Stimulated activated CD4-positive, alpha-beta T cell treated with anti-CD3 and anti-CD28 coated beads, TNF-alpha, amount 100 ng/mL, for 24 hours (primary cell): ENCODE measurements at places on chromosomes 12 and 14.

DNA sequence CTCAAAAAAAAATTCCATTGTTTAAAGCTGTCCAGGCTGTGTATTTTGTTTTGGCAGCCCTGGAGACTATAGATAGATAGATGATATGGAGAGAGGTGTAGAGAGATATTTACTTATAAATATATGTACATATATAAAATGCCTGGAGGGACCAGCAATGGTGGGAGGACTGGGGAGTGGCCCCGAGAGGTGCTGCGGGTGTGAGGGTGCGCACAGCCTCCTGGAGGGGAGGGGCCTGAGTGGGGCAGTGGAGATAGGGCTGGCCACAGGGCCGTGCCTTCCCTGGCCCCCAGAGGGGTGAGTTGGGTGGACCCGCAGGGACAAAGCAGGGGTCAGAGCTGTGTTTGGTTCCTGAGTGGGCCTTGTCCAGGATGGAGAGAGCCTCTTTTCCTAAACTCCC, 6.5 kb downstream of the ADSS1 start:
- DNase-seq, result no peak

- no peak for DNase-seq
Observed at GRCh38 chr12:67681941-67682620, 33.5 kb downstream of the DYRK2 start.

GRCh38 chr12:65894088-65894487, 69.8 kb downstream of the HMGA2 start:
- no peak for DNase-seq

GRCh38 chr12:129599406-129599805, 304.4 kb downstream of the TMEM132D start:
- no peak for DNase-seq

GRCh38 chr12:92027243-92027642, 118.4 kb downstream of the BTG1 start:
- DNase-seq, result no peak

- DNase-seq, result no peak
Observed at GRCh38 chr14:38197784-38198335, 9.8 kb upstream of the SSTR1 start.

- no peak for DNase-seq
Observed at GRCh38 chr12:4762773-4763172, 42.6 kb downstream of the GALNT8 start.

DNA sequence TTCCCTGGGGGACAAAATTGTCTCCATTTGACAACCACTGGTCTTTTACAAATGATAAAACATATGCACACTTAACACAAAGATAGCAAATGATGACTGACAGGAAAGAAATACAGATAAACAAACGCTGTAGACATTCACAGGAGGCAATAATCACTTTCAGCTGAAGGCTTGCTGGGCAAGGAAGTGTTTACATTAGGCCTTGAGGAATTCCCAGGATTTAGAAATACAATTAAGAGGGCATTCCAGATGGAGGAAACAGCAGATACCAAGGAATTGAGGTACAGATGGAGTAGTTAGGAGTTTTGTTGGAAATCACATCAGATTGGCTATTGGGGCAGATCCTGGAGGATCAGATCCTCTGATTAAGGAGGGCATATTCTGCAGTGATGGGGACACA, 93.9 kb downstream of the DYRK2 start:
- DNase-seq, result no peak

DNA sequence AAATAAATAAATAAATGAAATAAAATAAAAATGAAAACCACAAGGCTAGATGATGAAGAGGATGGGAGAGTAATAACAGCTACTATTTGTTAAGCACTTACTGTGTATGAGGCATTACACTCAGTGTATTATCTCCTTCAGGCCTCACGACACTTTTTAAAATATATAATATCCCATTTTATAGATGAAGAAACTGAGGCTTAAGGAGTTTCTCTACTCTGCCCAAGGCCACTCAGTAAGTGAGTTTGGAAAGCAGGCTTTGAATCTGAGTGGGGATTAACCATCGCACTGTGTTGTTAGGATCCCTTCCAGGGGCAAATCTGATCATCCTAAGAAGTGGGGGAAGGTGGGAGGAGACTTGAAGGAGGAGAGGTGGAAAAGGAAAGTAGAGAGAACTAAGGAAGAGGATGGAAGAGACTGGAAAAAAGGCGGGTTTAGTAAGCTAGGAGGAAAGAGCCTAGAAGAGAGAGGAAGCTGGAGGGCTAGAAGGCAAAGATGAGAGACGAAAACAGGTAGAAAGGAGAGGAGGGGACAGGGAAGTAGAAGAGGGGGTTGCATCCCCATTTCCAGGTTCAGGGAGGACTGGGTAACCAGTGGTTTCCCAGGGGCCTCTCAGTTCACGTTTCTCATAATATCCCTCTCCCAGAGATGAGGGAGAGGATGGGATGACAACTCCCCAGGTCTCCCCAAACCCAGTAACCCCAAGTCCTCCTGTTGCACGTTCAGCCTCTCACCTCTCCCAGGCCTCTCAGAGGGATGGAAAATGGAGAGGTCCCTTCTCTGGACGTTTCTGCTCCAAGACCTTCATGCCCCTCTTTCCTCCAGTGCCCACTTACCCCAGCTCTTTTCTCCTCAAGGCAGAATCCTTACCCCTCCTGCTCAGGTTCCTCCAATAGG, 1.7 kb downstream of the STAT6 start:
- no peak for DNase-seq

DNA sequence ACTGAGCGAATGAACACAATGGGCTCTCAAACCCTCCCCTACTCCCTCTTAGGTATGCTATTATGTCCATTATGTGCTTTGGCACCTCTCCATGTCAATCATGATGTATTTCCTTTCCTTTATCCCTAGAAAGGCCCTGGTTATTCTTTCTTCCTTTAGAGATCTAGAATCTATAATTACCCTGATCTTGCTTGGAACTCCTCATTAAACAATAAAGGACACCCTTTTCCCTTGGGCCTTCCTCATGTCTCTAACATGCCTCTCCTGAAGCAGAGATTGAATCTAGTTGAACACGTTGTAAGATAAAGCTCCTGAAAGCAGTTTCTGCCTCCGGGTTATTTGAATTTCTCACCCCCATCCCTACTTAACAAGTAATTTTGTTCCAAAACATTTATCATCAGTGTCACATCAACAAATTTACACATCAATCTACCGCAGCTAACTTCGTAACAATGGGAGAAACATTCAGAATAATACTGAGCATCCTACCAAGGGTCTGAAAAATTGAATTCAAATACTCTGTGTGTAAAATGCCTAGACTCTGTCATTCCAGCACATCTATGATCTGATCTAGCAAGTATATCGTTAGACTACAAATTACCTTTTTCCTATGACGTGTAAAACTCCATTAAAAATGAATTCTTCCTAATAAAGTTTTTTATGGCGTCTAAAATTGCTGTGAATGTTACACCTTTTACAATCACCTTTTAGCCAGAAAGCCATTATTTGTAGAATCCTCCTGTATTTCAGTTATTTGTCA, 5.4 kb downstream of the USP44 start:
- no peak for DNase-seq

DNA sequence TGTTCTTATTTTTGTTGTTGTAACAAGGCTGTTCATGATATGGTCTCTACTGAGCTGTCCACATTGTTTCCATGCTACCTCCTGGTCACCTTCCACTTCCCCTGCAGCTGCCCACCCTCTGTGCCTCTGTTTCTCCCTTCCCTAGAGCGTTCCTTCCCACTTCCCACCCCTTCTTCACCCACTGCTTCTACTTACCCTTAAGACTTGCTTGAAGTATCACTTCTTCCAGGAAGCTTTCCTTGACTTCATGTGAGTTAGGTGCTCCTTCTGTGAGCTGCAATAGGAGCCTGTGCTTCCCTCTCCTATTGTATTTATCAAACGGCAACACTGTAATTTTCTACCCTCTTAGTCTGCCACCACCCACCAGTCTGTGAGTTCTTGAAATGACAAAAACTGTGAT, 286.8 kb upstream of the AMIGO2 start:
- DNase-seq, result no peak

DNA sequence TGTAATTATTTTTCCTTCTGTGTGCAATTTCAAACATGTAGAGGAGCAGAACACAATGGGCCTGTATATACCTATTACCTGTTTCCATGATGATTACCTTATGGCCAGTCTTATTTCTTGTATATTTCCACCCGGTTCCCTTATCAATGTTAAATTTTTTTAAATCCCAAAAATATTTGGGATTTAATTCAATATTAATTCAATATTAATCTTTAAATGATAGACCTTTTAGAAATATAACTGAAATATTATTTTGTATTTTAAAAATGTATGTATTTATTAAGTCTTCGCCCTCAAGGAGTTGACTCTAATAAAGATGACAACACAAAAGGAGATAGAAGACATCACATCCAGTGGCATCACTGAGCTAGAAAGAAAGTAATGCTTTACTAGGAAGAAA, 607 bp upstream of the KRT6C start:
- DNase-seq, result no peak

- no peak for DNase-seq
Observed at GRCh38 chr12:47383942-47384341, 304.2 kb upstream of the AMIGO2 start.

GRCh38 chr14:85444635-85445034, 85.3 kb upstream of the FLRT2 start:
- DNase-seq, result no peak

GRCh38 chr14:89845346-89845745, 109.2 kb downstream of the EFCAB11 start:
- DNase-seq, result no peak

DNA sequence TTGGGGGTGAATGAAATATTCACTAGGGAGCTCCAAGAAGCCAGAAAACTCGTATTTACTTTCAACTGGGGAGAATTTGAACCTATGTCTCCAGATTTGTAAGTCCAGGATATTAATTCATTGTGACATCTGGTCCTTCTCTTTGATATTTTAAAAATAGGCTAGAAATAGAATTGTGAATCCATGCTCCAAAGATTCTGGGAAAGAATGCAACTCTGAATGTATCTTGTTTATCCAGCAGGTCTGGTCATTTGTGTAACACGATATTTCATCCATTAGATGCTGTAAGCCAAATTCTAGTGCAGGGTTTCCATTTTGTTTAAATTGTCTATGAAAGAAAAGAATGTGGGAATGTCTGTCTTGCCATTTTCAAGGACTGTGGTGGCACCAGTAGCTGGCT, 334.7 kb downstream of the BMP4 start:
- DNase-seq, result no peak

DNA sequence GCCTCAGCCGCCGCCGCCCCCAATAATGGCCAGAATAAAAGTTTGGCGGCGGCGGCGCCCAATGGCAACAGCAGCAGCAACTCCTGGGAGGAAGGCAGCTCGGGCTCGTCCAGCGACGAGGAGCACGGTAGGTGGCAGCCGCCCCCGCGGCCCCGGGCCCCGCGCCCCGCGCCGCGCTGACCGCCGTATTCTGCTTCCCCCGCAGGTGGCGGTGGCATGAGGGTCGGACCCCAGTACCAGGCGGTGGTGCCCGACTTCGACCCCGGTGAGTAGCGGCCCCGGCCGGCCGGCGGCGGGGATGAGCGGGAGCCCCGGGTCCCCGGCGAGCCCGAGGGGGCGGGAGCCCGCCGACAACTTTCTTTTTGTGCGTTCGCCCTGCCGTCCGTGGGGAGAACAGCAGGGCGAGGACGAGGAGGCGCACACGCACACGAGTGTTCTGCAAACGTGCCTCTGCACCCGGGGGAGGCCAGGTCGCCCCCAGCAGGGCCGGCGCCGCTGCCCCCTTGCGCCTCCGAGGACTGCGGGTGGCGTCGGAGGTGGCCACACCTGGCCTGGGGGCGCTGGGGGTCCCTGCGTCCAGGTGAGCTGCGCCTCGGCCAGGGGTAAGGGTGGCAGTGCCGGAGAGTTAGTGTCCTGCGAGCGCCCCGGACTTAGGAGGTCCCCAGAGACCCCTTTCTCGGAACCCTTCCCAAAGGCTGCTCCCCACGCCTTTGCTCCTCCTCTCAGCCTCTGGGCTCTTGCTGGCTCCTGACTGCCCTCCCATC, 794 bp downstream of the RCOR1 start:
- DNase-seq, result peak; percentile 20

- DNase-seq, result no peak
Observed at GRCh38 chr12:56013482-56013881, 7.4 kb upstream of the IKZF4 start.

DNA sequence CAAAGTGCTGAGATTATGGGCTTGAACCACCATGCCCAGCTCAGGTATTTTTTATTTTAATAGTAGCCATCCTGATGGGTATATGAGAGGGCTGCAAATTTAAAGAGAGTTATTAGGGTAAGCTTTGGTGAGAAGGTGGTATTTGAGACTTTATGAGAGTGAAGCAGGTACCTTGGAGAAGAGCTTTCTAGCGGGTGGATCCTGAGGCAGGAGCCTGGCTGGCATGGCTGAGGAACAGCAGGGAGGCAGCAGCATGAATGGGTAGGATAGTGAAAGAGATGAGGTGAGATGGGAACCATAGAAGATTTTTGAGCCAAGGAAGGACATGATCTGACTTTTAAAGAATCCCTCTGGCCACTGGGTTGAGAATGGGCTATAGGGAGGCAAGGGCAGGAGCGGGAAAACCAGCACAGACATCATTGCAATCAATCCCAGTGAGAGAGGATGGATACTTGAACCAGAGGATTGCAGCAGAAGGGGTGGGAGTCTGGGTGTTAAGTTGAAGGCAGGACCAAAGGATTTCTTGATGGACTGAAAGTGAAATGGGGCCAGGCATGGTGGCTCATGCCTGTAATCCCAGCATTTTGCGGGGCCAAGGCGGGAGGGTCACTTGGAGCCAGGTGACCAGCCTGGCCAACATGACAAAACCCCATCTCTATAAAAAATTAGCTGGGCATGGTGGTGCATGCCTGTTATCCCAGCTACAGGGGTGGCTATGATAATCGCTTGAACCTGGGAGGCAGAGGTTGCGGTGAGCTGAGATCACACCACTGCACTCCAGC, 5.7 kb downstream of the SVOP start:
- DNase-seq, result no peak

DNA sequence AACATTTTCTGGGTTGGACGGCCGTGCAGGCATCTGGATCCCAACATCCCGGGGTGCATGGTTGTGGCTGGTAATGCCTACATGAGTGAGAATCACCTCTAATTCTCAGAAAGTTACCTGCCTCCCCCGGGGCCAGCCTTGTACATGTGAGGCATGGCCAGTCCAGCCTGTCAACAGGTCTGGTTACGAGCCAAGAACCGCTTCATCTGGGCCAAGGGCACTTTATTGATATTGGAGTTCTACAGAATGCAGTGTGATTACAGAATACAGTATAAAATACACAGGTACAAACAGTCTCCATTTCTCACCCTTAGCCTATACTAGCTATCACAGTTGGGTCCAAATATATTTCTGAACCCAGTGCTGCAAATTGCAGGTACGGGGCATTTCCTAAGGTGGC, 84.9 kb upstream of the EVL start:
- DNase-seq, result no peak

- no peak for DNase-seq
Observed at GRCh38 chr14:92657457-92658142, 90.8 kb downstream of the LGMN start.

- DNase-seq, result no peak
Observed at GRCh38 chr14:95834496-95834895, 42.1 kb upstream of the TUNAR start.

GRCh38 chr12:15706010-15706676, 83.0 kb downstream of the EPS8 start:
- DNase-seq, result no peak

- DNase-seq, result no peak
Observed at GRCh38 chr12:55777856-55778255, 34.9 kb downstream of the GDF11 start.

GRCh38 chr14:58749066-58749669, 111.4 kb downstream of the DACT1 start:
- DNase-seq, result no peak

- DNase-seq, result no peak
Observed at GRCh38 chr12:15545334-15545733, 223.0 kb downstream of the PTPRO start.
